ENCODE measurements at places on chromosomes 12 and 14.

DNA sequence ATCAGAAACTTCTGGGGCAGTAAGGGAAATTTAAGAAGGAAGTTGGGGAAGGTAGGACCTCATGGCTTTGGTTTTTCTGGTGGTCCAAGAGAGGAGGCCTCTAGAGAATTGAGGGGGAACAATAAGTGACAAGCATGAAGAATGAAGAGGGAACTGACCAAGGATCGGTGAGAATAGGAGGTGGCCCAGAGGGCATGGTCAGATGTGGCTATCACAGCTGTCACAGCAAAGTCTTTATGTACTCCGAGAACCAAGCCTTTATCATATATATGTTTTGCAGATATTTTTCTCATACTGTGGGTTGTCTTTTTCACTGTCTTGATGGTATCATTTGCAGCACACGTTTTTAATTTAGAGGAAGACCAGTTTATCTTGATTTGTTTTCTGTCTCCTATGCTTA lies 64.3 kb downstream of the PPP2R5C start:
- DNase-seq: no peak

GRCh38 chr12:125120566-125120965 lies 55.3 kb downstream of the AACS start:
- DNase-seq: no peak

DNA sequence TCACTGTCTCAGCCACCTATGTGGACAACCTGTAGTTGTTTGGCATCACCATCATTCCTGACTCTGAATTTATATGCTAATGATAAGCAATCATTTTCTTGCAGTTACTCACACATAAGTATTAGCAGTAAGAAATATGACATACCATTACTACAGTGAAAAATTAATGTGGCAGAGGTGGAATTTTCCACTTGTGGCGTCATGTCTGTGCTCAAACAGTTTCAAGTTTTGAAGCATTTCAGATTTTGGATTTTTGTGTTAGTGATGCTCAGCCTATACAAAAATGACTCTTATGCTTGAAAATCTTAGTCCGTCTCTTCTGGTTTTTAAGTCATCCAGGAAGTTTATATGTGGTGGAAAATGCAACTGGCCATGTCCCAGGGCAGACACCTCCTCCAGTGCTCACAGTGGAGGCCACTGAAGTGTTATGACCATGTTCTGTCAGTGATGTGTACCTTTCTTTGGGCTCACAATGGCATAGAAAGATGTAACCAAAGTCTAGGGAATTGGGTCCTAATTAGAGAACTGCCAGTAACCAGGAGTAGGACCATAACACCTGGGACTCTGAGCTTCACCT lies 220.6 kb downstream of the SYT1 start:
- no peak for DNase-seq

- no peak for DNase-seq
These were observed 61.4 kb upstream of the PCED1B start for GRCh38 chr12:47017901-47018475.

DNA sequence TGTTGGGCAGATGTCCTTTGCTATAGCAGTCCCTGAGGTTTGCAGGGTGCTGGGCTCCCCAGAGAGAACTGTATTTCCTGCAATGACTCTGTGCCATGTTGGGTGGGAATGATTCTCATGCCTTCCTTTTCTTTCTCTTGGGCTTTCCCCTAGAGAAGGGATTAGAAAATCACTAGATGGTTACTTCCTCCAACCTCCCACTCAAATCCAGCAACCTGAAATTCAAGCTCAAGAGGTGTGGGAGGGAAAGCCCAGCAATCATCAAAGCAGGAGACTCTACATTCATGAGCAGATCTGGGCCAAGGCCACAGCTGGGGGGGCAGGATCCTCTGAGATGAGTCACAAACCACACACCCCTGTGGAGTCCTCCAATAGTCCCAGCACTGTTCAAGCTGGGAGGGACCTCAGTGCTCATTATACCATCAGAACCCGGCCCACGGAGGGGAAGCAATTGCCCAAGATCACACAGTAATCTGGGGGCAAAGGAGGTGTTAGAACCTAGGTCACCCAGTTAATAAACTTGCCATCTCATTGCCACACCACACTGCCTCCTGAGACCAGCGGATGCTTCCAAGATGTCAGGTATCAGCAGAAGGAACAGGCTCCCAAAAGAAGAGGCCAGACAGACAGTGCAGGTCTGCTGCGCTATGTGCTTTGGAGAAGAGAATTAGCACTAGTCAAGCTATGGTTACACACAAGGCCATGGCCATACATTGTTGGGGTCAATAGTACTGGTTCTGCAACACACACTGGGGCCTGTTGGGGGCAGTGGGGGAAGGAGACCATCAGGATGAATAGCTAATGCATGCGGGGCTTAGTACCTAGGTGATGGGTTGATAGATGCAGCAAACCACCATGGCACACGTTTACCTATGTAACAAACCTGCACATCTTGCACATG lies 65.7 kb downstream of the TTC9 start:
- DNase-seq: no peak

- DNase-seq: no peak
These were observed 89.0 kb downstream of the SLC24A4 start for GRCh38 chr14:92411941-92412340.

GRCh38 chr12:62860501-62861411 lies 74.2 kb downstream of the PPM1H start:
- DNase-seq: no peak

- DNase-seq: no peak
These were observed 268.7 kb downstream of the TMEM132D start for GRCh38 chr12:129635021-129635685.

Measured in stimulated activated CD4-positive, alpha-beta T cell treated with anti-CD3 and anti-CD28 coated beads, Interleukin-12 subunit alpha, Interleukin-12 subunit beta, amount 100 ng/mL, for 24 hours (primary cell).